ENCODE measurements at places on chromosomes 6 and 20.

- DNase-seq, result no peak
Measured at GRCh38 chr20:59040667-59041066, 1.9 kb downstream of the PRELID3B start.

GRCh38 chr6:158646023-158646910 is 1.7 kb upstream of the DYNLT1 start:
- no peak for DNase-seq

GRCh38 chr6:96925290-96925687 is 761 bp downstream of the KLHL32 start:
- no peak for DNase-seq

- DNase-seq, result no peak
Measured at GRCh38 chr6:89689732-89690131, 51.2 kb upstream of the LYRM2 start.

- no peak for DNase-seq
Measured at GRCh38 chr20:62938105-62938888, at the start of gene GID8. Gene GID8, plus strand, starts transcription at chr20:62938147. Its CDS starts 3,356 bp downstream, at chr20:62941503.
